ENCODE measurements at places on chromosomes 13 and 19.

GRCh38 chr13:25149711-25150110, 22.4 kb downstream of the AMER2 start:
- DNase-seq: no peak

DNA sequence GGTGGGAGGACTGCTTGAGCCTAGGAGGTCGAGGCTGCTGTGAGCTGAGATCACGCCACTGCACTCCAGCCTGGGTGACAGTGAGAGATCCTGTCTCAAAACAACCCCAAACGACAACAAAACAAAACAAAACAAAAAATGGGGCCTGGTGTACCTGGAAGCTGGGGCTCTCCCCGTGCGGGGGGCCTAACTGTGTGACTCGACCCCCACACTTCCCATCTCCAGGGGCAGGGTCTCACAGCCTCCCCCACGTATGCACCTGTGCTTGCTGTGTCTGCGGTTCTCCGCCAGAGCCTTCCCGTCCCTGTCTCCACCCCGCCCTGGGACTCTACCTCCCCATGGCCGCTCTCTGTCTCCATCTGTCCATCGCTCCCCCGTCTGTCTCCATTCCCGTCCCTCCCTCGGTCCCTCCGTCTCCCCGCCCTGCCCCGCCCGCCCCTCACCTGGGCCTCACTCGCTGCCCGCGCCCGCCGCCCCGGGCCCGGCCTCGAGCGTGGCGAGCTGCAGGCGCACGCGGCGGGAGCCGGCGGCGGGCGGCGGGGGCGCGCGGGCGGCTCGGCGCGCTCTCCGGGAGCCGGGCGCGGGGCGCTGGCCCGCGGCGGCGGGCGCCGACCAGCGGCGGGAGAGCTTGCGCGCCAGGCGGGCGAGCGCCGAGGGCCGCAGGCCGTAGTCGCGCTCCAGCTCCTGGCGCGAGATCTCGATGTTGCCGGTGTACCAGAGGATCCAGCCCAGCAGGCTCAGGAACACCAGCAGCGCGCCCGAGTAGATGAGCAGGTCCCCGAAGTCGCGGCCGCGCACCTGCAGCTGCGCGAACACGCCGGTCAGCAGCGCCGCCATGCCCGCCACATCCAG, 587 bp downstream of the TMEM238 start:
- peak; percentile 48 for DNase-seq

GRCh38 chr19:46759206-46759605, 13.0 kb upstream of the STRN4 start:
- peak; percentile 58 for DNase-seq

- no peak for DNase-seq
Observed at GRCh38 chr13:71865874-71866334, 1.1 kb downstream of the DACH1 start.

GRCh38 chr19:55272142-55272541, 7.8 kb downstream of the HSPBP1 start:
- DNase-seq: no peak

- DNase-seq: no peak
Observed at GRCh38 chr19:58382997-58383603, 2.3 kb upstream of the ZNF837 start.

DNA sequence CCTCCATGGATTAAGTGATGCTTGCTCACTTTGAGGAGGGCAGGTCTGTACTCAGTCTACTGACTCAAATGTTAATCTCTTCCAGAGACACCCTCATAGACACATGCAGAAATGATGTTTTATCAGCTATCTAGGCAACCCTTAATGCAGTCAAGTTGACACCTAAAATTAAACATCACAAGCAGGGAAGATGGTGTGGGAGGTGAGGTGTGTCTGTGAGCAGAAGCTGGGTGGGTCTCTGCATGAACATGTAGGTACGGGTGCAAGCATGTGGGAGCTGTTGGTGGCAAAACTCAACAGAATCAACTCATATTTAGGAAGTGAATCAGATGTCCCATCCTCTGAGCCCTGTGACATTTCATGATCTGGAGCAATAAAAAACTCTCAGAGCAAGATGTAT, 249.2 kb upstream of the SGCG start:
- DNase-seq: no peak

DNA sequence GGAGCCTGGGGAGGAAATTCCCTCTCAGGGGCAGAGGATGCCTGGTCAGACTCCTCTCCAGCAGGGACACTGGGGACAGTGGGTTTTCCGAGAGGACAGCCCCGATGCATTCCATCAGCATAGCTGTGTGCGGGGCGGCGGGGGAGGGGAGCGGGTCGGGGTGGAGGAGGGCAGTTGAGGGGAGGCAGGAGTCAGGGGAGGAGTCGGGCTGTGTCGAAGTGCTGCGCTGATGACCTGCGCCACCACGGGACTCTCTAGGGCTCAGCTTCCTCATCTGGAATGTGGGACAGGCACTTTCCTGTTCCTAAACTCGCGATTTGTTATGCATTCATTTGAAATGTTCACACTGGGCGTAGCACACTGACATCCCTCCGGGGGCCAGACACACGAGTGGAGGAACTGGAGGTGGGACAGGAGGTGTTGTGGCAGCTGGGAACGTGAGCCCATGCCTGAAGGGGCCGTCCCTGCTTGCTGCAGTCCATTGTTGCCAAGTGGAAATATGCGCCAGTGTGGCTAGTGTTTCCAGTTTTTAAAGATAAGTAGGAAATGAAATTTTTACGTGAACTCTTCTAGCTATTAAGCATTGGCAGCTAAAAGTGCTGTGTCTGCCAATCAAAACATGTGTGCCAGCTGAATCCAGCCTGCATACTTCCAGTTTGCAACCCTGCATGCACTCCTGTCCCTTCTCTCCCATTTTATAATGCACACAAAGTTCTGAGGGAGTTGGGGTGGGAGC, 43.3 kb downstream of the FLT1 start:
- DNase-seq: no peak

GRCh38 chr19:8252922-8253589, 43.9 kb downstream of the CERS4 start:
- DNase-seq: peak; percentile 71

DNA sequence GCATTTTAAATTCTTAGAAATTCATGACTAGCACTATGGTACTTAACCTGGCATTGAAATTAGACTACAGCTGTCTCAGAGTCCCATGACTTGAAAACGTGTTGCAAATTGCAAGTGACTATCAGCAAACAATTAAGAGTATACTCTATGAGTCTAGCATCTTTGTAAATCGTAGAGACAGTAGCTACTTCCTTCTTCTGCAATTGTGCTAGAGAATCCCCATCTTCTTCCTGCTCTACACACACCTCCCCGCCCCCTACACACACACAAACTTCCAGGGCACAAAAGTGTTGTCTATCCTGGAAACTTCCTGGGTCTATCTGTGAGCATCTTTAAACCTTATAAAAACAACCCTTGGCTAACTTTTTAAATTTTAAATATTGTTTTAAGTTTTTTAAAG, 35.2 kb upstream of the MIR17HG start:
- DNase-seq: peak; percentile 37

DNA sequence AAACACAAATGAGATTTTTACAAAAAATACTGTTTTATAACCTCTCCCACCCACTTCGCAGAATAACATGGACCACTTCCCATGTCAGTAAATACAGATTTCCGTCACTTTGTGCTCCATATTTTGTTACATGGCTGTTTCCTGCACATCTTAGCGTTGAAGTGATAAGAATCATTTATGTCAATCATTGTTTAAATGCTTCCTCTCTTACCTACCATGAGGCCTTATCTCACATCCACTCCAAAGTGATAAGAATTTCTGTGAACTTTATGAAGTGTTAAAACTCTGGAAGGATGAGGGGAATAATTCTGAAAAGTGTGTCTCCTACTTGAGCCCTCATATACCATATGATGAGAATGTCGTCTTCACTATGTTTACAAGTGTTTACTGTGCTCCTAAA, 36.6 kb upstream of the IL17D start:
- DNase-seq: no peak

DNA sequence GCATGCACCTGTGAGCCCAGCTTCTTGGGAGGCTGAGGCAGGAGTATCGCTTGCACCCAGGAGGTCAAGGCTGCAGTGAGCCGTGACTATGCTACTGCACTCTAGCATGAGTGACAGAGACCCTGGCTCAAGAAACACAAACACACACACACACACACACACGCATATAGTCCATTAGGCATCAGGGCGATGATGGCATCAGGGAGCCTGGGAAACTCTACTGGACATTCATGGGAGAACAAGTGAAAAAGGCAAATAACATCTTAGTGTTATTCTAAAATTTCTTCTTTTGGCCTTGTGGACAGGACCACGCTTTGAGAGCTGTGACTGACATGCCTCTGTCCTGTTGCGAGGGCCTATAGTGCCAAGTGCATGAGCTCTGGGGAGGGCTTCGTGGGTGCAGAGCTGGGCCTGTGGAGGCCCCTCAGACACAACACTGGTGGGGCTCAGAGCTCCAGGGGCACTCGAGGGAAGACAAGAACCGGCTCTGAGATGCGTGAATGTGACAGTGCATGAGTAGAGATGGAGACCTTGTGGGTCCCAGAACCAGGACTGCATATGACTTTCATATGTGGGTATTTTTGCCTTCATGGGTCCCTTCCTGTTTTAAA, 8.0 kb upstream of the USF2 start:
- DNase-seq: no peak

DNA sequence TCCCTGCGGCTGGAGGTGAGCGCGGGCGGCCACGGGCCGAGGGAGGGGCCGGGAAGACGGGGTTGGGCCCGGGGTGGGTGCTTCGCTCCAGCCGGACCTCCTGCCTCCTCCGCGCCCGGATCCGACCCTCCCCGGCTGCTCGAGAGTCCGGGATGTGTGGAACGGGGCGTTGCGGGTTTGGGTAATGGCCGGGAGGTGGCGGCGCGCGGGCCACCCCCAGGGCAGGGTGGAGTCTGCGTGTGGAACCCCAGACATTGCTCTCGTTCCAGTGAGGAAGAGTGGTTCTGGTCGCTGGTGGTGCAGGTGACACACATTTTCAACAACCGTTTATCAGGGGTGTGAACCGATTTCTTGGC, 38.8 kb downstream of the ARHGEF7 start:
- DNase-seq: peak; percentile 27

DNA sequence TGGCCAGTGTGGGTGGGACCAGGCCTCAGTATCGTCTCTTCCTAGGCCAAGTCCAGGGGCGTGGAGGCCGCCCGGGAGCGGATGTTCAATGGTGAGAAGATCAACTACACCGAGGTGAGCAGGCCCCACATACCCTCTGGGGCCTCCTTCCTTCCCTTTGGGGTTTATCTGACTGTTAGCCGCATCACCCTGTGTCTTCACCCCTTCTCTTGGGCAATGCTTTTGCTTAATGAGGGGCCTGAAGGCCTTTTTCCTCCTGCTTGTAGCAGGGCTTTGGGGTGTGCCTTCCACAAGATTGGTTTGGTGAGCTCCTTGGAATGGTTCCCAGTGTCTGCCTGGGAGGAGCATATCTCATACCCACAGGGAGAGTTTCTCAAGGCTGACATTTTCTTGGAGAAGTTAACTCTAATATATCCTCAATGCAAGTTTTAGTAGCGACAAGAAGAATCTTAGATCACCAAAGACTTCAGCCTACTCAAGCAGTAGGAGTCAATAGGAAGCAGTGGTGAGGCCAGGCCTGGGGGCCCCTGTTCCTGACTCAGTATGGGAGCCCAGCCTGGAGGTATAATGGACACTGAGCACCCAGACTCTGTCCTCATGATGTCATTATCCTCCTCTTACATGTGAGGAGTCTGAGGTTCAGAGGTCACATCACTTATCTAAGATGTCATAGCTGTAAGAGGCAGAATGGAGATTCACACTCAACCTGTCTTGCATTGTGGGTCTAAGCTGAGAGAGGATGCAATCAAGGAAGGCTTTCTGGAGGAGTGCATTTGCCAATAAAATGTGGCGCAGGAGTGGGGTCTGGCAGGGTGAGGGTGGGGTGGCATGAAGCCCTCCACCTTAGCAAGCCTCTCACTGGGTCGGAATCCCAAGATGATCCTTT, 2.0 kb downstream of the GPI start:
- DNase-seq: no peak

- no peak for DNase-seq
Observed at GRCh38 chr19:8113017-8113416, 36.4 kb downstream of the FBN3 start.

DNA sequence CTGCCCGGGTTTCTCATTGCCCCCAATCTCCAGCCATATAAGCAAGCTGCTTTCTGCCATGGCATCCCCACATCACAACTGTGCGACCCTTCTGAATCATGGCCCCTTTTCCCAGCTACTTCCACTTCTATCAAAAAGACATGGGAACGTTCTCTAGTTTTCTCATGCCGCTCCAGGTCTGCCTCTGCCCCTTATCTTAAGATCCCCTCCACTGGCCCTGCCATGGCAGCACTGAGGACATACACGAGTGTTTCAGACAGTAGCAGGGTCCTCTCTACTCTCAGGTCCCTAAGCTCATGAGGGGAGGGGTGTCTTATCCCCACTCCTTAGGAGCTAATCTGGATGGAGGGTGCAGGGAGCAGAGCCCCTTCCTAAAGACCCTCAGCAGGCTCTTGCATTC, 5.5 kb upstream of the AMER2 start:
- DNase-seq: no peak

DNA sequence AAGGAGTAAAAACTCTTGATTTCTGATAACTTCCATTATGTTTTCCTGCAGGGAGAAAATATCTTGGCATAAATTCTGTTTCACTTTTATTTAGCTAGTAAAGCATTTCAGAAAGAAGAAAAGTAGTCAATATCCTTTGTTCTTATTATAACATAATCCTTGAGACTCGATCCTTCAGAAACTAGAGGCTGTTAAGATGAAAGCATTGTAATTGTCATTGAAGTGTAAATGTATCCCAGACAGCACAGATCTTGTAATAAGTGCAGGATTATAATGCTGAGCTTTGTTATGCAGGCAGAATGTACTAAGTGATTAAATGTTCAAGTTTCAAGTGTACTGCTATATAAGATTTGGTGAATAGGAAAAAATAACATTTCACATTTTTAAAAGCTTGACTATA, 225.2 kb upstream of the ATXN8OS start:
- DNase-seq: no peak

DNA sequence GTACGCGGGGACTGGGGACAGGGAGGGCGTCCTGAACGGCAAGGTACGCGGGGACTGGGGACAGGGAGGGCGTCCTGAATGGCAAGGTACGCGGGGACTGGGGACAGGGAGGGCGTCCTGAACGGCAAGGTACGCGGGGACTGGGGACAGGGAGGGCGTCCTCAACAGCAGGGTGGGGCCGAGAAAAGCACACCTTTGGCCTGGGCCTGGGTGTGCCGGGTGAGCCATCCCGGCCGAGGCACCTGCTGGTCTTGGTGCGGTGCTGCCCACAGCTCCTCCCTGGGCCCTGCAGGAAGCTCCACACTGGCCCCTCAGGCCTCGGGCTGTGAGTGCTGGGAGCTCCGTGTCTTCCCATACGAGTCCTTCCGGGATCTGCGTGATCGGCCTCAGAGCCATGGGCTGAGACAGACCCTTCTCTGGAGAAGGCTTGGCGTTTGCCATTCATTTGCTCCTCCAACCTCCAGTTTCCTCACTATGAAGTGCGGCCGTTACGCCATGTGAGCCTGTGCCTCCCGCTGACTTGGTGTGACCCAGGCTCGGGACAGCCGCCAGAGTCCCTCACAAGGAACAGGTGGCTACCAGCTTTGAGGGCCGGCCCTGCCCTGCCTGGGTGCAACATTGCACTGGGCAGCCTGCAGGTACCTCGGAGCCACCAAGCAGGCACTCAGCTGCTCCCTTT, 7.8 kb upstream of the ZNF554 start:
- no peak for DNase-seq
